Prostate gland (tissue), 2 donors: ENCODE measurements at places on chromosomes 7 and 10.

GRCh38 chr10:30774261-30774660 is 144.7 kb upstream of the LYZL2 start:
- DNase-seq: no peak

DNA sequence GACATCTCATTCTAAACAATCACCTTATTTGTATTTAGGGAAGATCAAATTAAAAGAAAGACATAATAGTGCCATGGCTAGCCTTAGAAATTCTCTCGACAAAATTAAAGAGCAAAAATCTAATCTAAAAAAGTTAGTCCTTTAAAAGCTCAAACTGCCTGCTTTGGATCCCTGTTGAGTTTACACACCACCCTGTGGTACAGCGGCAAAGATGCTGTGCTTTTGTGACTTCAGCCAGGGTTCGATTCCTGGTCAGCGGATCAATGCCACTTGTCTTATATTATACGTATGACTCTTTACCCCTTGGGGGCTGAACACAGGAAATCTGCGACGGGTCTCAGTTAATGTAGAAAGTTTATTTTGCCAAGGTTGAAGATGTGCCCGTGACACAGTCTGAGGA is 51.3 kb upstream of the VOPP1 start:
- DNase-seq: no peak

DNA sequence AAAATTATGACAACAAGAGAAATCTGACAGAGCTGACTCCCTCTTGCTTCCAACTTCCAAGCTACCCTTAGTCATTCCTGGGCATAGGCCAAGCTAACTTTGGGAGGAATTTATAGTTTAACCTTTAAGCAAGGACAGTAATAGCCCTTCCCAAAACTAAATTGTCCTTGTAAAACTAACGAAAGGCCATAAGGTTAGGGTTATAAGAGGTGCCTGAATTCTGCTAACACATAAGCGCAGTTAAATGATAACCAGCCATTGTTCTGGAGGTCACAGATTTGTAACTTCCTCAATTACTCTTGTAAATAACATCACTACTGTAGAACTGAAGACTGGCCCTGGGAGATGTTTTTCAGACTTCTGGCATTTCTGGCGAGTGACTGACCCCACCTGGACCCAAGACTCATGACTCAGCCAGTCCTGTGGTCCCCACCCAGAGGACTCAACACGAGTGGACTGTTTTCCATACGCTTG is 481.2 kb downstream of the KCNMA1 start:
- no peak for DNase-seq

GRCh38 chr10:68196701-68197100 is 35.2 kb downstream of the ATOH7 start:
- DNase-seq: no peak

DNA sequence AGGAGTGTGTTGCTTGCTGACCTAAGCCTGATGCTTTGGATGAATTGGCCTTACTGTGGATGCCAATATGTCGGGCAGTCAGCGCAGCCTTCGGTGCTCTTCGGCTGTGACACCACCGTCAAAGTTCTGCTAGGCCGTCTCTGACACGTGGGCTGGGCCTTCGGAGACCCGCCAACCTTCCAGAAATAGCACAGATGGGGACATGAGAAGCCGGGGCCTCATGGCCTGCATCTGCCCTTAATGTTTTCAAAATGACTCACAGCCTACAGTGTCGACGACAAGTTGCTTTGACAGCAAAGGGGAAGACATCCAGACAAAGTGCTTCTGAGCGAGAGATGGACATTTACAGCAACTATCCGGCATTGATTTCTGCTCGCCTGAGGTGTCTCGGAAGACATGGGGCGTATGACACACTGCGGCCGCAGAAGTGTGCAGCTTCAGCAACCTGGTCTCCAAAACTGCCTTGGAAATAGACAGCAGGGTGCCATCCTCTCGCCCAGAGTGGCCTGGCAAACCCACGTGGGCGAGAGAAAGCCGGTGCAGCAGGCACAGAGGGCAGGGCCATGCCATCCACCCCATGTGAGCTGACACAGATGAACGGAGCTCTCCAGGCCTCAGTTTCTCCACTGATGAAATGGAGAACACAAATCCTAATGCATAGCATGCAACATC is 94.0 kb upstream of the PPP2R2D start:
- no peak for DNase-seq

- no peak for DNase-seq
Observed at GRCh38 chr10:89535171-89536012, at the start of gene SLC16A12. TSS of gene SLC16A12 (minus strand) at chr10:89535594. CDS start at chr10:89462578, 73,016 bp downstream.

DNA sequence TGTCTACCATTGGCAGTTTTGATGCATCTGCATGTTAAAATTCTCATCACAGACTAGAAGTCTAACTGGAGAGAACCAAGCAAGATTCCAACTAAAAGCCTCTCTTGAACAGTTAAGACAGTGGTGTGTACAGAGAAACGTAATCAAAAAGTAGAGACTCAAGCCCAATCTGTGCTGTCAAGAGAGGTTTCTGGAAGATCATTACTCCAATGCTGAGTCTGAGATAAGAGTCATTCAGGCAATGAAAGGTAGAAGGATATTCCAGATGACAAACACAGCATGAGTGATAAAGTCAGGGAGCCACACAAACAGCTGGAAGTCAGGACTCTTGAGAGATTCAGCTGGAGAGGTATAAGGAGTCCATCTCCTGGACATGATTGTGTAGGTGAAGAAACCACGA is 48.7 kb downstream of the IQUB start:
- DNase-seq: no peak

DNA sequence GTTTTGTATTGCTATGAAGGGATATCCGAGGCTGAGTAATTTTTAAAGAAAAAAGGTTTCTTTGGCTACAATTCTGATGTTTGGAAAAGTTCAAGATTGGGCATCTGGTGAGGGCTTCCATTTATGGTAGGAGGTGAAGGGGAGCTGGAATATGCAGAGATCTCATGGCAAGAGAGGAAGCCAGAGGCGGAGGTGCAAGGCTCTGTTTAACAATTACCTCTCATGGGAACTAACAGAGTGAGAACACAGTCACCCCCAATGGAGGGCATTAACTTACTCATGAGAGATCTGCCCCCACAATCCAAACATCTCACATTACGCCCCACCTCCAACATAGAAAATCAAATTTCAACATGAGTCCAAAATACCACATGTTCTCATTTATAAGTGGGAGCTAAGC is 62.0 kb downstream of the AKR1D1 start:
- DNase-seq: no peak

GRCh38 chr10:96988426-96988825 is 156.3 kb downstream of the LCOR start:
- DNase-seq: no peak

DNA sequence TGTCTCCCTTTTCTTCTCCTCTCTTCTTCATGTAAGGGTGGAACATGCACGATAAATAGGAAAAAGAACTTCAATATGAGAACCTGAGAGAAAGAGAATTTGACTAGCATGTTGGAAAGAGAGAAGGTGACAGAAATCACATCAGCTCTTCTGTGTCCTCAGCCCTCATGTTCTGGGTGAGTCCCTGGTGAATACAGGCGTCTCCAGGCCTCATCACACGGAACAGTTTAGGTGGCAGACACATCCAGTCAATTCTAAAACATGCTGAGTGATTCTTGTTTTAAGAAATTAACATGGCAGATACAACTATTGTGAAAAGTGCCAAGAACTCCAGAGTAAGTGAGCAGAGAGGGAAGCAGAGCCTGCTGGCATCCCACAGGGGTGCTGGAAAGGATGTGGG is 96.1 kb downstream of the FAM107B start:
- no peak for DNase-seq
